Kidney (tissue), 22 donors: ENCODE measurements at places on chromosomes 6 and 20. TPM values are rescaled to one million over a fixed set of nuclear protein-coding genes. Genes with fewer than 3 reads are reported as not detected.

- no peaks in the 10 kb centered on the region for H3K36me3 ChIP-seq
- no peaks in the 10 kb centered on the region for H3K27me3 ChIP-seq
- H3K4me1 ChIP-seq, result no peaks in the 10 kb centered on the region
- no peak overlapping the region for H3K27ac ChIP-seq
Measured at GRCh38 chr6:106253731-106254130, 71.8 kb downstream of the ATG5 start.

DNA sequence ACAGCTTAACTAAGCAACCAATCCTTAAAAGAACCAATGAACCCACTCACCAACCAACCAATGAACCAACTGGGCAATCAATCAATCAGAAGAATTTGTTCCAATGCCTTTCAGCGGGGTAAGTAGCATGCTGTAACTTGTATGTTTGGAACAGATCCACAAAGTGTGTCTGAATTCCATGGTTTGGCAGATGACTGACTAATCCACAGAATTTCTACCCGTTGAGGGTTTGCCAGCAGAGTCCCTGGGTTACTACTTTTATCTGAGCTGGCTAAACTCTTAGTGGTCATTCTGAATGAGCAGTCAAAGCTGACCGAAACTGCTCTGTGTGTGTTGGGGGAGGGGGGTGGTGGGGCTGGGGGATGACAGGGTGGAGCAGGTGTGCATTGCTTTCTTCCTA is 125.0 kb upstream of the JAG1 start:
- H3K4me1 ChIP-seq, result no peaks in the 10 kb centered on the region
- no peaks in the 10 kb centered on the region for H3K27me3 ChIP-seq
- no peak overlapping the region for H3K27ac ChIP-seq
- no peak overlapping the region for H3K4me3 ChIP-seq

- H3K27ac ChIP-seq, result no peak overlapping the region
- no peaks in the 10 kb centered on the region for H3K36me3 ChIP-seq
- no peaks in the 10 kb centered on the region for H3K4me1 ChIP-seq
- no peak overlapping the region for H3K4me3 ChIP-seq
- H3K27me3 ChIP-seq, result no peaks in the 10 kb centered on the region
Measured at GRCh38 chr6:25925876-25926275, 4.6 kb downstream of the SLC17A2 start.

POPDC3 gene
- polyA plus RNA-seq, result not detected

DNA sequence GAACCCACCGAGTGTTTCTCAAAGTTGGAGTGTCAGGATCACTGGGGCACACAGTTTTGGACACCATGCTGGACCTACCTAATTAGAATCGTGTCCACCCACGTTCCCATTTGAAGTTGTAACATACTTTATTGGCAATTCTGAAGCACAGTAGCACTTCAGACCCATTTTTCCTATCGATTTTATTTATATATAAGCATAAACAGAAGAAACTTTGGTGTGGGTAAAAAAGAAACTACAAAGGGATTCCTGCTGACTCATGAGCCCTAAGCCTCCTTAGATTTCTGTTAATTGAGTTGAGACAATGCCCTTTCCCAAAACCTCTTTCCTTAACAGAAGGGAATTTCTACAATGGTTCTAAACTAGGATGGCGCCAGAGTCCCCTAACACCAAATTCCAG is 398.0 kb downstream of the CDKAL1 start:
- no peaks in the 10 kb centered on the region for H3K27me3 ChIP-seq
- no peak overlapping the region for H3K27ac ChIP-seq
- no peak for DNase-seq
- no peaks in the 10 kb centered on the region for H3K4me1 ChIP-seq

MRPL14 gene
- polyA plus RNA-seq, result 71.5 TPM

WFDC2 gene
- polyA plus RNA-seq, result 1,908 TPM

GJA10 gene
- polyA plus RNA-seq, result not detected

DNA sequence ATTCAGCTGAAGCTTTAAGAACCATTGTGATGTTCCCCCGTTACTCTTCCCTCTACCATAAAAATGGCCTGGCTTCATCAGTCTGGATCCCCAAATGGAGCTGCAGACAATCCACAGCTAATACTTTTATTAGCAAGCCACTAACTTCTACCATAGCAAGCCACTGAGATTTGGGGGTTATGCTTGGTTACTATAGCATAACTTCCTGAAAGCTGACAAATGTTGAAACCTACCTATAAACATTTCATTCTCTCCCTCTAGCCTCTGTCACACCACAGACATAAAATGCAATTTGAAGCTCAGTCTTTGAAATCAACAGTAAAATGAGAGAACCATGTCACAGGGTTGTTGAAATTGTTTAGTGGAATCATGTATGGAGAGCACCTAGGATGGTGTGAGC is 3.0 kb upstream of the HTR1E start:
- H3K27me3 ChIP-seq, result no peaks in the 10 kb centered on the region
- DNase-seq, result no peak
- H3K36me3 ChIP-seq, result no peaks in the 10 kb centered on the region
- H3K27ac ChIP-seq, result no peak overlapping the region
- no peak overlapping the region for H3K4me3 ChIP-seq
- no peaks in the 10 kb centered on the region for H3K4me1 ChIP-seq

C20orf96 gene
- 12.5 TPM for polyA plus RNA-seq

HLA-DQA2 gene
- 10.0 TPM for polyA plus RNA-seq

GRCh38 chr6:170553534-170554012 is 466 bp upstream of the PSMB1 start:
- H3K4me3 ChIP-seq, result peak overlapping the region; percentile 100
- no peaks in the 10 kb centered on the region for H3K36me3 ChIP-seq
- H3K27me3 ChIP-seq, result no peaks in the 10 kb centered on the region
- H3K4me1 ChIP-seq, result peaks cover 29% of the 10 kb centered on the region
- no peak for DNase-seq

DNA sequence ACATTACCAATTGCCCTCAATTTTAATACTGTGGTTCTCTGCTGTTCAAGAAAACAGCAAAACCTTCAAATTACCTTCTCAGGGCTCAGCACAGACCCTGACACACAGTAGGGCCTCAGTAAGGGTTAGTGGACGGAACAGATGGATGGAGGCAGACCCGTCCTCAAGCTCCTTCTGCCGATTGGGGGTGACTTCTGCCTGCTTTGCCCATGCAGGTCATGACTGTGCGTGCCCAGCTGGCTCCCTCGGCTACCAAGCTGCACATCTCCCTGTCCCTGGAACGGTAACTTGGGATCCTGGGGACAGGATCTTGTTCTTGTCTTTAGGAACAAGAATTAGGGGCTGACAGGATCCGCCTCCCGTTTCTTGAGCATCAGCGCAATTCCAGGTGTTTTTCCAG is 9.8 kb upstream of the BPIFB4 start:
- no peak for DNase-seq
- H3K36me3 ChIP-seq, result no peaks in the 10 kb centered on the region
- H3K4me3 ChIP-seq, result no peak overlapping the region
- no peaks in the 10 kb centered on the region for H3K27me3 ChIP-seq
- H3K4me1 ChIP-seq, result no peaks in the 10 kb centered on the region

GRCh38 chr6:42407379-42407778 is 44.3 kb downstream of the TRERF1 start:
- H3K36me3 ChIP-seq, result no peaks in the 10 kb centered on the region
- no peak for DNase-seq
- no peaks in the 10 kb centered on the region for H3K27me3 ChIP-seq
- no peak overlapping the region for H3K27ac ChIP-seq

GRCh38 chr6:139996253-139996834 is 621.9 kb upstream of the CITED2 start:
- no peak overlapping the region for H3K4me3 ChIP-seq
- no peaks in the 10 kb centered on the region for H3K27me3 ChIP-seq
- no peaks in the 10 kb centered on the region for H3K4me1 ChIP-seq
- H3K36me3 ChIP-seq, result no peaks in the 10 kb centered on the region
- DNase-seq, result no peak
- no peak overlapping the region for H3K27ac ChIP-seq

PHACTR1 gene
- 3.3 TPM for polyA plus RNA-seq

DNA sequence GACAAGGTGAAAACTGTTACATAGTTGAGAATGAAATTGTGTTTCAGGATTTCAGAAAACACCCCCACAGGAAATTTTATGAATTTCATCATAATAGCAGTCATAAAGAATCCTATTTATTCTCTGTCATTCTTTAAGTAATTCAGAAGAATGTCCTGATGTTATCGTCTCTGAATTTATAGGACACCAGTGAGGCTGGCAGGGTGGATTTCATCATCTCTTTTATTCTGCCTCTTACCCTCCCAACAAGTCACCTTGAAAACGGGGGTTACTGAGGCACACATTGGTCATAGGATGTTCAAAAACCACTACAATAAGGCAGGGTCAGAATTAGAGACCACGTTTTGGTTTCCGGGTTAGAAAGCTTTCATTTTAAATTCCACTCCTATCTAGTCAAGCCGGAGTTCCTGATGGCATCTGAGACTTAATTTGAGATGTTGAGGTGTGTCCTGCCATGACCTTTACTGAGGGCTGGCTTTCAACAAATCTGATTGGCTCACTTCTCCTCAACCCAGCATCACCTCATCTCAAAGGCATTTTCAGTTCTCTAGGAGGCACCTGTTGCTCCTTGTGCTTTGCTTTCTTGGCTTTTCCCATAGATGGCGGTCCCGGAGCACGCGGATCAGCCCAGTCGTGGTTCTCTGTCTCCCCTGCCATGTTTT is 230.6 kb upstream of the SUPT3H start:
- H3K27me3 ChIP-seq, result no peaks in the 10 kb centered on the region
- H3K4me3 ChIP-seq, result no peak overlapping the region
- H3K27ac ChIP-seq, result no peak overlapping the region
- no peak for DNase-seq
- no peaks in the 10 kb centered on the region for H3K36me3 ChIP-seq

DNA sequence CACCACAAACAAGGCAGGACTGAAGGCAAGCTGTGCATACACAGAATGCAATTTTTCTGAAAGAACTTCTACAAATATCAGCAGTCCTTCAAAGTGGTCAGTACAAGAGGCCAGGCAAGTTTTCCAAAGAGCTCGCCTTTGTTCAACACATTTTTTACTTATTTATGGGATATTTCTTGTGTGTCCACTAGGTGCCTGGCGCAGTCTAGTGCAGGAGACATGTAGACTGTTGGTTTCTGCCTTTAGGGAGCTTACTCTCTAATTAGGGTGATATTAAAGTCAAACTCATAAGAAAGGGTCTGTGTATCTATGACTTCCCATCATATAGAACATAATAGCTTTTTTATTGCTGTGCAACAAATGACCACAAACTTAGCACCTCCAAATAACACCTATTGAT is 21.2 kb upstream of the VEGFA start:
- H3K27me3 ChIP-seq, result no peaks in the 10 kb centered on the region
- DNase-seq, result no peak
- H3K27ac ChIP-seq, result no peak overlapping the region
- H3K36me3 ChIP-seq, result no peaks in the 10 kb centered on the region
- H3K4me3 ChIP-seq, result no peak overlapping the region
- H3K4me1 ChIP-seq, result peaks cover 4% of the 10 kb centered on the region

NRSN1 gene
- polyA plus RNA-seq, result not detected

- H3K27ac ChIP-seq, result no peak overlapping the region
- no peak for DNase-seq
- no peaks in the 10 kb centered on the region for H3K36me3 ChIP-seq
- H3K4me1 ChIP-seq, result no peaks in the 10 kb centered on the region
Measured at GRCh38 chr6:64789476-64789875, 917.5 kb downstream of the EYS start.

GRCh38 chr6:135144673-135145062 is 36.4 kb upstream of the MYB start:
- H3K27me3 ChIP-seq, result no peaks in the 10 kb centered on the region
- no peaks in the 10 kb centered on the region for H3K36me3 ChIP-seq
- H3K27ac ChIP-seq, result no peak overlapping the region
